Uterus (tissue), 4 donors: ENCODE measurements at places on chromosomes 7 and 10.

DNA sequence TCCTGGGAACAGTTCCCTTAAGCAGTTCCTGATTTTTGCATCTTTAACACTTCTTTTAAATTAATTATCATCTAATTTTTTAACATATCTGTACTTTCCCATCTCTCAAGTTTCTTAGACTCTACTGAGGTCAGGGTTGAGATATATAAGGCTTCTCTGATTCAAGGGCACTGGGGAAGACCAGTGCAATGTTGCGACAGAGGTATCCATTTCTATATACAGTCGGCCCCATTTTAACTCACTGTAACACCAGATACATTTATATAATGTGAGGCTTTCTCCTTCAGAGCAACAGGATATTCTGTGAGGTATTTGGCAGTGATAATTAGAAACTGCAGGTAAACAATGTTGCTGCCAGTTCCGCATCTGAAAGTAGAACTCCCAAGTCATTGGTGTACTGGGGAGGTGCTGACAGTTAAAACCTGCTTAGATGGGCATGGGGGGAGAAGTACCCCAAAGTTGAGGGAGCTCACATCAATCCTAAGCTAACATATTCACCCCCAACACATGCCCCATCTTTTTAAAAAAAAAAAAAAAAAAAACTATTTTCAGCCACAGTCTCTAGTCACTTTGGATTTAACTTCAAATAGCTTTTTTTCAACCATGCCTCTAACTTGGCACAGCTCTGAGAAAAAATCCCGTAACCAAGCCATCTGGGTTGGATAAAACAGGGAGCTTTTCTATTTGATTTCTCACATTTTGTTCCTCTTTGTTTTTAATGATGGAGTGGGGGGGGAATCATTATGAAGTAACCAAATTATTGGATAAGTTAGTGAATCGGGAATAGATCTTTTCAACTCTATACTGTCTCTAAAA is 62.9 kb downstream of the REEP3 start:
- no peaks in the 10 kb centered on the region for H3K4me1 ChIP-seq
- no peak overlapping the region for H3K4me3 ChIP-seq
- no peak for DNase-seq

DNA sequence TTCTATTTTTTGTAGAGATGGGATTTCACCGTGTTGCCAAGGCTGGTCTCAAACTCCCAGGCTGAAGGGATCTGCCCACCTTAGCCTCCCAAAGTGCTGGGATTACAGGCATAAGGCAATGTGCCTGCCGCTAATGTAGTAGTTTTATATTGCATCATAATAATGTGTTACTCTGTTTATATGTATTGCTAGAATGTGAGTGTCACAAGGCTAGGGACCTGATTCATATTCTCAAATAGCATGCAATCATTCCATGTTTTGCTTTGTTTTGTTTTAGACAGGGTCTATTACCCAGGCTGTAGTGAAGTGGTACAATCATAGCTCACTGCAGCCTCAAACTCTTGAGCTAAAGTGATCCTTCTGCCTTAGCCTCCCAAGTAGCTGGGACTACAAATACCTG is 13.5 kb downstream of the CCL26 start:
- H3K27ac ChIP-seq = no peak overlapping the region
- H3K4me3 ChIP-seq = no peak overlapping the region
- no peak for DNase-seq
- H3K36me3 ChIP-seq = no peaks in the 10 kb centered on the region

DNA sequence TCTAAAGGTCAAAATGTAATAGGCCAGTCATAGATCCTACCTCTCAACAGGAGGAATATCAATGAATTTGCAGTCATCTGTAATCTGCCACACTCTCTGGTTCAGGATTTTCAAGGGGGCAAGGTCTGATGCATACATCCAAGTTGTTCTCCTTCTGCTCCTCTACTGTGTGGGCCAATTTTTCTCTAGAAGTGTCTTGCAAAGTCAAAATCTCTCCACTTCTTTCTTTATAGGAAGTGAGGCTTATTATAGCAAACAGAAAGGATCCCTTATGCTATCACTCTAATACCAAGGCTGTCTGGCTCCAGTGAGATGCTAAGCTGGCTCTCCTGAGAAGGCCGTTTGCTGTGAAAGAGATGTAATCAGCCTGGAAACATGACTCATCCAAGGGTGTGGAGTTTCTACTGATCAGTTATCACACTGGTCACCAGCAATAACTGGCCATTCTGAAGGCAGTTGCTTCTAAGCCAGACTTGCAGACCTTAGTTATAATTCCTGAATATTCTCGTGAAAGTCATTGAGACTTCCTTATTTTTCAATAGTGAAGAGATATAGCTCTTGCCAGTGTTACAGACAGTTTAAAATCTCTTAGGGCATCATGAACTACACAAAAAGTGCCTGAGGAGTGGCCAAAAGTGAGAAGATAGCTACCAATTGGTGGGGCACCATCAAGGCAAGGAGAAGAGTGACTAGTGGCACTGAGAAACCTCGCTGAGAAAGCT is 43.2 kb upstream of the LRGUK start:
- H3K27ac ChIP-seq = no peak overlapping the region
- H3K36me3 ChIP-seq = no peaks in the 10 kb centered on the region
- no peaks in the 10 kb centered on the region for H3K27me3 ChIP-seq

DNA sequence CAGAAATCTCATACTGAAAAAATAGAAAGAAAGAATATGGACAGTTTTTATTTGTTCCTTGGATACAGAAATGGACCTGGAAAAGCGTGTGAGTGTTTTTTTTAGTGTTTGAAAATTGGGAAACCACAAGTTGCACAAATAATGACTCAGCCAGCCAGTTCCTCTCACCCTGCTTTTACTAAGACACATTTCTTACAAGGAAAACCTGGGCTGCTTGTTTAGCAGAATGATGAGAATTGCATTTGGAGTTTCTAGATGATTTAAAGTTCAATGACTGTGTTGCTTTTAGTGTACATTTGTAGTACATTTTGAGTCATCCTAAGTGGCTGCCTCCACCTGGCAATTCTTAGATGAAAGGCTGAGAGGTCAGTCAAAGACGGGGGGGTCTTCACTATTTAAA is 218.7 kb downstream of the ABCA13 start:
- no peak for DNase-seq
- H3K36me3 ChIP-seq = no peaks in the 10 kb centered on the region
- H3K27me3 ChIP-seq = no peaks in the 10 kb centered on the region
- H3K4me3 ChIP-seq = no peak overlapping the region
- no peaks in the 10 kb centered on the region for H3K4me1 ChIP-seq

- H3K27me3 ChIP-seq = no peaks in the 10 kb centered on the region
- peak; percentile 40 for DNase-seq
- H3K4me3 ChIP-seq = peak within 1 kb of the TSS; percentile 84
- H3K36me3 ChIP-seq = no peaks in the 10 kb centered on the region
Measured at GRCh38 chr10:93993782-93994437, at the start of gene PLCE1. PLCE1 (plus strand) TSS chr10:93993931; CDS start chr10:94031047, 37,116 bp downstream.

DNA sequence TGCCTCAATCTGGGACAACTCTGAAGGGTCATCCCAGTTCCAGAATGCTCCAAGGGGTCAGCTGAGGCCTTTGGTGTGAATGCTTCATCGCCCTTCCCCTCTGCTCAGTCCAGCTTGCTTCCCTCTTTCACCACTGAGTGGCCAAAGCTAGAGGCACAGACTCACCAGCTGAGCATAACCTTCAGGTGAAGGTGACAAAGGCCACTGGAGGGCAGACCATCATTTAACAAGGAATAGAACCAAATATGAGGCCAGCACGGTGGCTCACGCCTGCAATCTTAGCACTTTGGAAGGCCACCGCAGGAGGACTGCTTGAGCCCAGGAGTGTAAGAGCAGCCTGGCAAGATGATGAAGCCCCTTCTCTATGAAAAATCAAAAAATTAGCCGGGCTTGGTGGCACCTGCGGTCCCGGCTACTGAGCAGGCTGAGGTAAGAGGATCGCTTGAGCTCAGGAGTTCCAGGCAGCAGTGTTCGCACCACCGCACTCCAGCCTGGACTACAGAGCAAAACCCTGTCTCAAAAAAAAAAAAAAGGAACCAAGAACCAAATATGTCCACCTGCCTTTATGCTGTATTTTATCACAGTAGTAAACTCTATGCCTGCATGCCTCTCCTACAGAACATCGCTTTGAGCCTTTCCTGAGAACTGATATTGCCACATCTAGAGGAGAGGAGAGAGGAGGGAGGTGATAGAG is 13.4 kb downstream of the PRKAG2 start:
- H3K4me1 ChIP-seq = no peaks in the 10 kb centered on the region
- H3K4me3 ChIP-seq = no peak overlapping the region
- DNase-seq = no peak

GRCh38 chr10:104447906-104448305 is 94.3 kb downstream of the CFAP58 start:
- no peak for DNase-seq
- no peaks in the 10 kb centered on the region for H3K4me1 ChIP-seq
- no peak overlapping the region for H3K4me3 ChIP-seq
- no peaks in the 10 kb centered on the region for H3K27me3 ChIP-seq
